ENCODE measurements at places on chromosomes 11 and 22.

DNA sequence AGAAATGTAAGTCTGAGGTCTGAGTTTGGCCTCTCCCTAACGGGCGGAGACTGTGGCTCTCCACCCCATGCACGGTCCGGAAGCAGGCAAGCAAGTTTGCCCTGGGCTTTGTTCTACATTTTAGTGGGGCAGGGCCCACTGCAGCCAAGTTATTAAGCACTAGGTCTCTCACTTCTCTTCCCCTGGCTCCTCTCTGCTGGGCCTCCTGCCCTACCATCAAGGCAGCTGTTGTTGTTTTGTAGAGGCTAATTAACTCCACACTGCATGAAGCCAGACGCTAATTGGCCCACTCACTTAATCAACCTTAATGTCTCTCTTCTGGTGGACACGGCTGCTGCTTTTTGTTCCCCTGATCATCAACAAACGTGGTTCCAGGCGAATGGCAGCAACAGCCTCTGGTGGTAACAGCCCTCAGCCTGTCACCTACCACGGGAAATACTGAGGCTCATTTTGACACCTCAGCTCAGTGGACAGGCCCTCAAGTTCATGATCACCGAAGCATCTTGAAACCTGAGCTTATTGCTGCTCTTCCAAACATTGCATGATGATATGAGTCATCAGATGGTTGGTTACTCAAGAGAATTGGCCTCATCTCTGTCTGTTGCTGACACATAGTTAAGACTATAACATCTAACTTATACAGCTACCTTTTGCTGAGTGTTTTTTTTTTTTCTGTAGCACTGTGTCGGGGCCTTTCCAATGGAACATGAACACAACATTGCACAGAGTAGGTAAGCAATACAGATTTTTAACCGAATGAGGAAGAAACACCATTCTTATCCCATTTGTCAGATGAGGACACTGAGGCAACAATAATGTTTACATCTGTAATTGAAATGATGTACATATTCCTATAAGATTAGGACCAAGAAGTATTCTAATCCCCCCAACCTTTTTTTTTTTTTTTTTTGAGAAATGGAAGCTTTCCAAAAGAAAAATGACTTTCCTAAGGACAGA, 20.8 kb upstream of the LMO2 start:
- DNase-seq: no peak

GRCh38 chr11:19286411-19286810, 45.7 kb upstream of the E2F8 start:
- DNase-seq: no peak

DNA sequence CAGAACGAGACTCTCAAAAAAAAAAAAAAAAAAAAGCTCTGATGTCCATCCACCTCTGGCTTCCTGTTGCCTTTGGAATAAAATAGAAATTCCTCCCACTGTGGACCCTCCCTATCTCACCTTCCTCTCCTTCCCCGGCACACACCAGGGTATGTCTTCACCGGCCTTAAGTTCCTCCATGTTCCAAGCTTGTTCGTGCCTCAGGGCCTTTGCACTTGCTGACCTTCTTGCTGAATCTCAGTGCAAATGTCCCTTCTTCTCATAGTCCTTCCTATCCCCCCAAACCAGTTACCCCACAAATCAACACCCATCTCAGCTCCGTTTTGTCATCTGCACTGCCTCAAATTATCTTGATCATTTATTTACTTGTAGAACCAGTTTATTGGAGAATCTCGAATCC, 20.6 kb downstream of the IFT27 start:
- DNase-seq: no peak

DNA sequence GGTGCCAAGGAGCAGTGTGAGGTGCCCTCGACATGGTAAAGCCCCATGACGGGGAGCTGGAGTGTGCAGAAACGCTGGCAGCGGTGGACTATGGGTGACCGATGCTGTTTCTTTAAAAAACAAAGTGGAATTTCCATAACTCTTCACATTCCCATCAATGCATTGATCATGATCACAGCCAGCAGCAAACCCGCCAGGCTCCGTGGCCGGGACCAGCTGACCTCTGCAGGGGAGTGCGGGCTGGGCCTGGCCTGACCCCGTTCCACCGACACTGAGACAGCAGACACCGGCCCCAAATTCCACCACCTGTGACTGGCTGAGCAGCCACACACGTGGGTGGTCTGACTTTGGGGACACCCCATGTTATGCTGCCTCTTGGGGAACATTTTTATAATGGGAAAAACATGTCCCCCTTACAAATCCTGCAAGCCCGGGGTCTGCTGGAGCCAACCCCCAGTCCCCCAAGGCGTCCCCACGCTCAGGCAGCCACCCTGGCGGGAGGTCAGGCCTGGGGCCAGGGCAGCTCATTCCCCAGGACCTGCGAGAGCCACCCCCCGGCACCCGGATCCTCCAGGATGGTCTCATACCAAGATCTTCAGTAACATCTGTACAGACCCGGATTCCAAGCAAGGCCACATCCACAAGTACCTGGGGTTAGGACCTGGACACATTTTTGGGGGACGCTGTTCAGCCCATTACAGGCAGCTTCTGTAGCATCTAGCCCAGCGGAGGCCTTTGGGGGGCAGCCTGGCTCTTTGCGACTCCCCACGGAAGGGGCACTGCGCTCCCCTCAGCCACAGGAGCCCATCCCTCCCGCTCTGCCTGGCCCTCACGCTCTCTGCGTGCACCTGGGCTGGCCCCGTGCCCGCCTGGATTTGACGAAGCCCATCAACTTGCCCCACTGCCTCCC, 20.6 kb downstream of the OSBPL5 start:
- no peak for DNase-seq

GRCh38 chr22:35308480-35309021, 8.9 kb downstream of the TOM1 start:
- no peak for DNase-seq

DNA sequence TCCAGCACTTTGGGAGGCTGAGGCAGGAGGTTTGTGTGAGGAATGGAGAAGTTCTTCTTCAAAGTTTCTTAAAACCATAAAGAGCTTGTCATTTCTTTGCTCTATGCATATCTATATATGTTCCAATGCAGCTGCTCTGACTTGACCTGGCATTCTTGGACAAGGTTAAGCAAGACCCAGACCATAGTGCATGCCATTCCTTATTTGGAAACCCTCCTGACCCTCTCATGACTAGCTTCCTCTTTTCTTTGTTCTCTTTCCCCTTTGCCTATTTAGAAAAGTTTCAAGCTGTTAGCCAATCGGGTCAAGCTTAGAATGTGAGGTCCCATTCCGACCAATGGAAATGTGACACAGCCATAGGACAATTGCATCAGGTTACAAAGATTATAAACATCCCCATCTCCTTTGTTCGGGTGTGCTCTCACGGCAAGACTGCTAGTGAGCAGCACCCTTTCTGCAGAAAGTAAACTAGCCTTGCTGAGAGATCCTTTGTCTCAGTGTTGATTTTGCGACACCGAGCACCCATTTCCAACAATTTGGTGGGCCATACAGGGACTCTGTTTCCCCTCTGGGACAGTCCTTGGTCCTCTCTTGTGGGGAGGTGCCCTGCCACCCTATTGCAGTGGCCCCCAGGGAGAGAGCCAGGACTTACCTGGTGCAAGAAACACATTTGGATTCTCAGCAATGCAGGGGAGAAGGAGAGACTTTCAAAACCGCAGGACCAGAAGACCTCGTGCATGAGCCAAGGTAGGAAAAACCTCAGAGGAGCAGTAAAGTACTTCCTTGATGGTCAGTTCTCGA, 39.9 kb upstream of the ANO1 start:
- no peak for DNase-seq

DNA sequence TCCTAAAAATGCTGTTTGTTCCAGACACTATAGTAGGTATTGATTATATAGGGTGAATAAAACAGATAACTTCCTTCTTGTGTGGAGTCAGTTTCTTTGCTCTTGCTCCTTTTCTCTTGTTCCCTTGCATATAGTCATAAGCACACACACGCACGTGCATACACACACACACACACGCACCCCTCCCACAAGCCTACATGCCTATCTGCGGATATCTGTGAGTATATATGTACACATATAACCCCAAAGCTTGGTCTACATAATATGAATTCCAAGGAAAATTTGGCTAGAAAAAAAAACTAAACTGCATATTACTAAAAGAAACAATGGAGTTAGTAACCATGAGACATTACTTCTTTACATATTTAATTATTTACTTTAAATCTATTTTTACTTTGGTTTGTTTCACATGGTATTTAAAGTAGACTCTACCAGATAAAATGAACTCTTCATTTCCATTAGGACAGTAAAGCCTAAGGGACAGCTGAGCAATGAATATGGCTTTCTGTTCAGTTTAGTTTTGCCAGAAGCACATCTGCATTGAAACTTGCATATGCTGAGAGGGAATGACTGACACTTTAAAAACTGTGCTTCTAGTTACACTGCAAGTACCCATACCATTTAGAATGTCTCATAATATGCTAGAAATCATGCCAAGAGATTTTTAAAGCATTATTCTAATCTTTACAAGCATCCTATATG, 676.4 kb downstream of the DLG2 start:
- DNase-seq: no peak

GRCh38 chr11:11038782-11039181, 180.9 kb upstream of the ZBED5 start:
- no peak for DNase-seq

- no peak for DNase-seq
Observed at GRCh38 chr11:130874955-130875531, 41.2 kb downstream of the SNX19 start.

DNA sequence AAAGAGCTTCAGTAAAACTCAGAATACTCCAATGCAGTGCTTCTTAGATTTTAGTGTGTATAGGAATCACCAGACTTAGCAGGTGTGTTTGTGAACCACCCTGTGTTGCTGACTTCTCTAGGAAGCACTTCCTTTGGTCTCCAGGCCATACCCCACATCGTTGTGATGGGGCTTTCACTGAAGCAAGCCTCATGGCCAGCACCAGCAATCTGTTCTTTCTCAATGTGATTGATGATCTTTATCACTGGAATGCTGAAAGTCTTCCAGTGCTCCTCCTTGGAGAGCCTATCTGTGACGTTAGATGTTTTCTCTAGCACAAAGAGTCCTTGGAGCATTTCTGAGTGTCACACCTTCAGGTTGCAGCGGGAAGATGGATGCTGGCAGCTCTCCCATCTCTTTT, 280.5 kb downstream of the DDX10 start:
- no peak for DNase-seq
